NCI-H510A (cell line): ENCODE measurements at places on chromosomes 2 and 18.

DNA sequence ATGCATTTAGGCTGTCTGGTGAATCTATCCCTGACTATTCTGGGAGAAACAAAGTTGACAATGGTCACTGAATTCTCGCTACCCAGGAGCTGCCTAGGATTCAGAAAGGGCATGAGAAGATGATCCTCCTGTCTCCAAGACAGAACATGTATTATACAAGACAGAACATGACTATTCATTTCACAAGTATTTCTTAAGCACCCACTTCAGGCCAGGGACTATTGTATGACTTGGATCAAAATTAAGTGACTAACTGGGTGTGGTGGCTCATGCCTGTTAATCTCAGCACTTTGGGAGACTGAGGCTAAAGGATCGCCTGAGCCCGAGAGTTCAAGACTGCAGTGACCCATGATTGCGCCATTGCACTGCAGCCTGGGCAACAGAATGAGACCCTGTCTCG is 235.8 kb upstream of the RAB12 start:
- no peak for DNase-seq

- no peak for DNase-seq
These were observed 112.1 kb downstream of the PHLPP1 start for GRCh38 chr18:62827397-62827796.

- no peak for DNase-seq
These were observed 169.4 kb downstream of the LDLRAD4 start for GRCh38 chr18:13387855-13388548.

DNA sequence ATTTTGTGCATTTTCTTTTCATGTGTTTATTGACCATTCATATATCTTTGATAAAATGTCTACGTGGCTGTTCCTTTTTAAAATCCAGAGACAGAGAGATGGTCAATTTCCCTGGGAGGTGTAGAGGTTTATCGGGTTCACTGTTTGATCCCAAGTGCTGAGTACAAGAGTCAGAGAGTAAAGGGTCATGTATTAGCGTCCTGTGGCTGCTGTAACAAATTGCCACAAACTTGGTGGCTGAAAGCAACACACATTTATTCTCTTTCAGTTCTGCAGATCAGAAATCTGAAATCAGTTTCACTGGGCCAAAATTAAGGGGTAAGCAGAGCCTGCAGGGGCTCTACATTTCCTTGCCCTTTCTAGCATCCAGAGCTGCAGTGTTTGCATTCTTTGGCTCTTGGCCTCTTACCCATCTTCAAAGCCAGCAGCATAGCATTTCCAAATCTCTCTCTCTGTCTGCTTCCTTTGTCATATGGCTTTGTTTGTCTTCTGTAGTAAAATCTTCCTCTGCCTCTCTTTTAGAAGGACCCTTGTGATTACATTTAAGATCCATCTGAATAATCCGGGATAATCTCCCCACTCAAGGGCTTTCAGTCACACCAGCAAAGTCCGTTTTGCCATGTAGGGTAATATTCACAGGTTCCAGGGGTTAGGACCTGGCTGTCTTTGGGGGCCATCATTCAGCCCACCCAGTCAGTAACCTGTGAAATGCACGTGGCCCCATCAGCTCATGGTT is 49.9 kb downstream of the TMEM17 start:
- no peak for DNase-seq

DNA sequence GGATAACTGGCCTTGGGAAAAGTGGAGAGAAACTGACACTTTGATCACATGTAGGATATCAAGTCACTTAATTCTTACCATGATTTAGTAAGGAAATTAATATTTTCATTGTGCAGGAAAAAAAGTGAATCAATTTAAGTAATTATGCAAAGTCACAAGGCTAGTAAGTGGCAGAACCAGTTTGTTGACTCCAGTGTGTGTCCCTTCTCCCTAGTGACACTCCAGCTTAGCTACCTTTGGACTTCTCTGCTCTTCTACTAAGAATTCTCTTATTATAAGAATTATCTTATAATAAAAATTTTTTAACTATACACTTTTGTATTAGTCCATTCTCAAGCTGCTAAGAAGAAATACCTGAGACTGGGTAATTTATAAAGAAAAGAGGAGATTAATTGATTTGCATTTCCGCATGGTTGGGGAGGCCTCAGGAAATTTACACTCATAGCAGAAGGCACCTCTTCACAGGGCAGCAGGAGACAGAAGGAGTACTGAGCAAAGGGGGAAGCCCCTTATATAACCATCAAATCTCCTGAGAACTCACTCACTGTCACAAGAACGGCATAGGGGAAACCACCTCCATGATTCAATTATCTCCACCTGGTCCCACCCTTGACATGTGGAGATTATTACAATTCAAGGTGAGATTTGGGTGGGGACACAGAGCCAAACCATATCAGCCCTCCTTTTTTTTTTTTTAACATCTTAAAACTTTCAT is 13.6 kb downstream of the COL4A4 start:
- DNase-seq, result no peak

- DNase-seq, result no peak
These were observed 18.4 kb upstream of the MTERF4 start for GRCh38 chr2:241120440-241120839.

DNA sequence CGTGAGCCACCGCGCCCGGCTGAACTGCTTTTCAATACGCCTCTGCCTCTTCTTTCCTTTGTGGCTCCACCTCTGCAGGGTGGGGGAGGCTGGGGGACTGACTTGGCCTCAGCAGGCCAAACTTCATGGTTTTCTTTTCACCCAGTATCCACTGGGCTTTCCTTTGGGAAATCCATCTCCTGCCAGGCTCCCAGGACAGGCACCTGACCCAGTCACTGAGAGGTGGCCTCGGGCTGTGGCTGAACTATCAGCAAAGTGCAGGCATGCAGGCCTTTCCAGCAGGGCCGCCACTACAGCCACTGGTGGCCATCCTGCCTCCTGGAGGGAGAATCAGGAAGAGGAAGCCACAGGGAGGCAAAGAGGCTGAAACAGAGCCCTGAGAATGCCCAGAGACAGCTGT is 33.4 kb upstream of the SEMA4C start:
- no peak for DNase-seq

DNA sequence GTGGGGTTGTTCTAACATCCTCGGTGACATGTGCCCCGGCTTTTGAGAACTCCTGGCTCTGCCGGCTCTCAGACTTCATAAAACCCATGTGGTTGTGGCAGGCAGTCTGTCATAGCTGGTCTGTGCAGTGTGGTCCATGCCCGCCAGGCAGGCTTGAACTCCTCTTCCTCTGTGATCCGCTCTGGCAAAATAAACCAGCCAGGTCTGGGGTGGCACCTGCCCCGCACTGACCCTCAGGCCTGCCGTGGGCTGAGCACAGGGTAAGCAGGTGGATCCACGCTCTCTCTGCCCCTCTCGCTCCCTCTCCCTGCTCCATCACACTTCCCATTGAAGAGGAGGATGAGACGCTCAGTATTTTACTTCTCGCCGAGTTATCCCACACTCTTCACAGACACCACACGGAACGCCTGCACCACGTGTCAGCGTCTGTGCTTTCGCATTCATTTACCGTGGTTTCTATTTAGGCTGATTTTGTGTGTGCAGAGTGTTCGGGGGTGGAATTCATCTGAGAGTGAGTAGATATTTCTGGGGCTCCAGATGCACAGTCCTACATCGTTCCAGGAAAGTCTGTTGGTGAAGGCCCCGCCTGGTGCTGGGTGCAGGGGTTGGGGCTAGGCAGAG is 56.4 kb downstream of the RTP5 start:
- no peak for DNase-seq

DNA sequence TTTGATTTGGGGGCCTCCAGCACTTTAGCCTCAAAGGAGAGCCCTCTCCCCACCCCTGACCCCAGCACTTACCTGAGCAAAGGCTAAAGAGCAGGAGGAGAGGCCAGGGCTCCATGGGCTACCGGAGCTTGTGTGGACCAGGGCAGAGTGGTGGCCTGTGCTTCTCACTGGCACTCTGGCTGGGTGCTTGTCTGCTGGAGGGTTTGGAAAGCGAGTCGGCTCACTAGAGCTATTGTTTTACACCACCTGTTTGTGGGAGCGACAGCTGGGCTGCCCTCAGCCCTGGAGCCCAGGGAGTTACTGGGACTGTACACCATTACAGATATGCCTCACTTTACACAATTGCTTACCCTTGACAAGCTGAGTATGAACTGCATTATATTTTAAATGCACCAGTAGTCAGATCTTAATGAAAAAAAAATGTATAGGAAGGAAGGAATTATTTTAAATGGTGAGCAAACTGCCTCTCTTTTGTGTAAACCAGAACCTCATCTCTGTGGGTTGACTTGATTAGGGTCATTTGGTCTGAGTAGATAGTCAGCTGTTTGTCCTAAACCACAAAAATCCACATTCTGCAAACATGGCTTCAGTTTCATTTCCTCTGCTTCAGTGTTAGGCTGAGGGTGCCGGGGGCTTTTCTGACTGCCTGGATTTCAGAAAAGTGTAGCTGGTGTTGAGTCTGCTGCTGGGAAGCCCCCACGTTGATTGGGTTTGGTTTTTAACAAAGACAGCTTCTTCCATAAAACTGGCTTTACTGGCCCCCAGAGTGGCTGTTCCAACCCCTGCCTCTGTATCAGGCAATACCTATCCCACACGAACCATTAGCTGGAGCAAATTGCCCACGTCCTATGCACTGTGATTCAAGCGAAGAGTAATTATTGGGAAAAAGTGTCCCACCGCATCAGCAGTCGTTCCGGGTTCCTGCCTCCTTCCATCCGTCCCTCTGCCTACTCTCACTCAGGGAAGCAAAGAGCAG is at the start of gene CHRNA1:
TSS of gene CHRNA1 (minus strand) at position 193 of the 976 bp plus-strand sequence. CDS start at position 115, 78 bp downstream.
- DNase-seq, result peak; percentile 88

DNA sequence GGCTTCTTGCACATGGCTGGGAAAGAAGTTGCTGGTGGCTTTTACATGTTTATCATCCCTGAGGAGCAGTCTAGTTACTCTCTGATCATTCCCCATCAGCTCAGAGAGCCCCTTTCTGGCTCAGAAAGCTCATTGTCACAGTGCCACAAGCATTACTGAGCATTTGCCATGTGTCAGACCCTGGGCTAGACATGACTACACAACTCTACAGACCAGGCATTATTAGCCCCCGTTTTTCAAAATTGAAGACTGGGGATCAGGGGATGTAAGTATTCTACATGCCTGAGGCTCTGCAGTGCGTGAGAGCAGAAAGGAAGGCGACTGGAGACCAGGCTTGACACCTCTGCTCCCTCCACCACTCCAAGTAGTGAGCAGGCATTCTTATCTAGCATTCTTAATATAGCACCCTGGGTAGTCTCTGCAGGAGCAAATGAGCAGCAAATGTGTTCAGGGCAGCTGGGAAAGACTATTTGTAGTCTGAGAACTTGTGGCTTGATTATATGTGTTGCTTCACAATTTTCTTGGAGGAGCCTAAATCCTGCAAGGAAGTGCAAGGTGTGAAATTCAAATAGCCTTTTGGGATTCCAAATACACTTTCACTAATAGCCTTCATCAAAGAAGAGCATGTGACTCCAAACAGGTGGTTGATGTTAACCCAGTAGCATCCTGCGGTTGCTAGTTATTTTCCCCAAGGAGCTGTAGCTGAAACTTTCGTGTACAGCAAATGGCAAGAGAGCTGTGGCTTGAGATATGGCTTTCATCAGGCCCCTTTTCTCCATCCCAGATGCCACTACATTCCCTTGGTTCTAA is 143.2 kb downstream of the DDX1 start:
- no peak for DNase-seq

- no peak for DNase-seq
These were observed 23.7 kb downstream of the KIAA2012 start for GRCh38 chr2:202096736-202097135.

DNA sequence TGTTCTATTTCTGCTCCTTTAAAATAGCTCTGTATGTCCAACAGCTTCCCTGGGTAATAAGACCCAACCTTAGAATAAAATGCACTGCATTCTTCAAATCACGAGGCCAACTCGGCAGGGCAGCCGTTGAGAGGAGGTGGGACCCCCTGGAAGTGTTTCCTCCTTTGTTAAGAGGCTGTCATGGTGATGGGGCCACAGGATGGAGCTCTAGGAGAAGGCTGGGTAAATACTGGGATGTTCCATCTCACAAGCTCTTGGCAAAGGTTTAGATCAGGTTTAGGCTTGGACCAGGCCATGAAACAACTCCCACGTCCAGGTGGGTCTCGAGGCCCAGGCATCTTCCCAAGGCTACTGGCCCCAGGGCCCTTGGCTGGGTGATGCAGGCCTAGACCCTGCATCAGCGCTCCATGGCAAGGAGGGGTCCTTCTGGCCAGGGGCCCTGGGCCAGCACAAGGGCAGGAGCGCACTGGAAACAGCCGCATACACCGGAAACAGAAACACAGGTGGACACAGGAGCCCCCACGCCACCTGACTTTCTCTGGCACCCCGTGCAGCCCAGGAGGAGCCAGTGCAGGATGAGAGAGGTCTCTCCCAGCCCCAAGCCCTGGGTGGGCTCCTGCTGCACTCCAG is 38.8 kb upstream of the OTOS start:
- DNase-seq, result no peak

- peak; percentile 12 for DNase-seq
These were observed 1.1 kb upstream of the KCTD1 start for GRCh38 chr18:26549263-26550094.

GRCh38 chr18:79815657-79816056 is 17.9 kb downstream of the KCNG2 start:
- DNase-seq, result no peak

- no peak for DNase-seq
These were observed 24.9 kb upstream of the C1GALT1C1L start for GRCh38 chr2:43701111-43701510.

- DNase-seq, result no peak
These were observed 1098.2 kb upstream of the FANCL start for GRCh38 chr2:59339121-59339836.

- DNase-seq, result no peak
These were observed 323.0 kb downstream of the TXNL1 start for GRCh38 chr18:56315363-56315762.

- no peak for DNase-seq
These were observed 320.9 kb upstream of the ETAA1 start for GRCh38 chr2:67076239-67076624.

DNA sequence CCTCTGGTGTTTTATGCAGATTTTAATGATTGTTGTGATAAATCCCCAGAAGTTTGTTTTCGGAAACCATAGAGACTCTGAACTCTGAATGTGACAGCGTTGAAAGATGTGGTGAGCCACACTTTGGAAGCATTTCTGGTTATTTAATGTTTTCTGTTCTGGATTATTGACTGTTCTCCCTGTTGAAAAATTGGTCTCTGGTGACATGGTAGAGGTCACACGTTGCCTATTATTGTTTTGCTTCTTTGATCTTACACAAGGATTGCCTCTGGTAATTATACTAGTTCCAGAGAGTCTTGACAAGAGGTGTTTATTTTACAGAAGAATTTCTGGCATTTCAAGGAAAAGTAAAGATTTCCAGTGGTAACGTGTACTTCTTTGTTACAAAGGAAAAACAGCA is 127.1 kb downstream of the GREB1L start:
- DNase-seq, result no peak

DNA sequence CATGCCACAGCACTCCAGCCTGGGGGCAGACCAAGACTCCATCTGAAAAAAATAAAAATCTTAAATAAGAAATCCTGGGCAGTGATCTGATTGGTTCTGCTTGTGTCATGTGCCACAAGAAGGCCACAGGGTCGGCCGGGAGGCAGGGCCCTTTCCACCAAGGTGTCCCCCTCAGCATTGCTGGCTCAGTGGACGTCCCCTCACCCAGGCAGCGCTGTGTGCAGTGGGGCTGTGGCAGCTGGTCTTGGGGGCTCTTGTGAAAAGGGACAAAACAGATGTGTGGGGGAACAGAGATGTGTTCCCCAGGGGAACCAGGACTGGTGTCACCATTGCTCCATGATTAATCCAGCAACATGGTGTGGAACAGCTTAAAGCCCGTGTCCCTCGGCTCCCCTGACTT is 60.5 kb downstream of the HS6ST1 start:
- no peak for DNase-seq
